ENCODE measurements at places on chromosomes 1 and 21.

GRCh38 chr1:10874351-10874750 is 77.9 kb upstream of the CASZ1 start:
- no peak for DNase-seq

- DNase-seq, result peak; percentile 59
Measured at GRCh38 chr1:156707417-156708217, 2.2 kb upstream of the CRABP2 start.

- DNase-seq, result no peak
Measured at GRCh38 chr1:175597969-175598765, 145.2 kb downstream of the TNR start.

GRCh38 chr21:34511181-34511580 is 829 bp downstream of the KCNE1 start:
- peak; percentile 76 for DNase-seq

DNA sequence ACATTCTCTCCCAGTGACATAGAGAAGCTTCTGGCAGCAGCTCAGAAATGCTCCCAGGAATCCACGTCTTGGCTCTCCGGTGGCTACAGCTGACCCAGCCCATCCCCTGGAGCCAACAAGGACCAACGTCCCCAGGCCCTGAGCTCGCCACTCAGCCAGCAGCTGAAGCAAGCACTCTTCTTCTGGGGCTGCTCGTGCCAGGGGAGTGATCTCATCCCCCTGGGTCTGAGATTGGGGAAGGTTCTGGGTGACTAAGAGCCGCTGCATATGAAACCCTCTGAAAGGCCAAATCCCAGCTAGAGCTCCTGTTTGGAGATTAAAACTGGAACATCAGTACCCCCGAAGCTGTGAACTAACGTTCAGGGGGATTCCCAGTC is 487.9 kb downstream of the NPHP4 start:
- DNase-seq, result no peak

GRCh38 chr21:45844181-45844580 is 137.4 kb upstream of the COL6A1 start:
- DNase-seq, result no peak

DNA sequence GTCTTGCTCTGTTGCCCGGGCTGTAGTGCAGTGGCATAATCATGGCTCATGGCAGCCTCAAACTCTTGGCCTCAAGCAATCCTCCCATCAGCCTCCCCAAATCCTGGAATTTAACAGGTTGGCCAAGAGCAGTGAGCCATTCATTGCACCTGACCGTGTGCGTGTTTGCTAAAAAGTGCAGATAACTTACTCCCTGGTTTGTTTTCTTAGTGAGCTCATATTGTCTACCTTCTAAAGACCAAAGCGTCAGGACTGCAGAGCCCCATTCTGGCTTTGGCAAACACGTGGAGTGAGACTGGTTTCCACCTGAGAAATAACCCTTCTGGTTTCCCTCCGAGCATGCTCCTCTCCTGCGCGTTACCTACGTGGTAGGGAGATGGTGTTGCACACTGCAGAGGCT is 32.2 kb upstream of the CA6 start:
- no peak for DNase-seq

DNA sequence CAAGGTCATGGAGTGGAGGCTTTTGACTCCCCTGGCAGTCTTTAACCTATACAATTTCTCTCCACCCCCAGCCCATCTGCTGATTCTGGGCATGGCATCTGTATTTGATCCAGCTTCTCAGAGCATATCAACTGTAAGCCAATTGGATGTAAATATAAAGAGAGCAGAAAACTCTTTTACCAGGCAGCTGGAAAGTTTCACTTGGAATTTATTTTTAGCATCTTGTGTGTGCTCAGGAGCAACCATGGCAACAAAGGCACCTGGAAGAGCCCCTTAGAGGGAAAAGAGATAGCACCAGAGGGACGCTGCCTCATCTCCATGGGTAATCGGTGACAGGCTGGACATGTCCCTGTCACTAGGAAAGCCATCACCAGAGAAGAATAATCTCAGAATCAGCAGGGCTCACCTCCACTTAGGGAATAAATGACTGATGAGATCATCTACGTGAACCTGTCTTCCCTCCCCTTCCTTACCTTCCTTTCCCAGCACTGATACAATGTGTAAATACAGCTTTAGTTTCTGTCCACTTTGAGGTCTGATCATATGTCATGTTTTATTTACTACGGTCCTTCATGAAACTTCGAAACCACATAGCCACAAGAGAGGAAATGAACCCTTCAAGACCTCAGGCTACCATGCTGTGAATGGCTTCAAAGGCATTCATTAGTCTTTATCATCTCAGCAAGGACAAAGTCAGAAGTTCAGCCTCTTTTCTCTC is 25.3 kb upstream of the SIPA1L2 start:
- DNase-seq, result no peak

GRCh38 chr1:45880930-45881329 is 77.5 kb downstream of the MAST2 start:
- peak; percentile 41 for DNase-seq

DNA sequence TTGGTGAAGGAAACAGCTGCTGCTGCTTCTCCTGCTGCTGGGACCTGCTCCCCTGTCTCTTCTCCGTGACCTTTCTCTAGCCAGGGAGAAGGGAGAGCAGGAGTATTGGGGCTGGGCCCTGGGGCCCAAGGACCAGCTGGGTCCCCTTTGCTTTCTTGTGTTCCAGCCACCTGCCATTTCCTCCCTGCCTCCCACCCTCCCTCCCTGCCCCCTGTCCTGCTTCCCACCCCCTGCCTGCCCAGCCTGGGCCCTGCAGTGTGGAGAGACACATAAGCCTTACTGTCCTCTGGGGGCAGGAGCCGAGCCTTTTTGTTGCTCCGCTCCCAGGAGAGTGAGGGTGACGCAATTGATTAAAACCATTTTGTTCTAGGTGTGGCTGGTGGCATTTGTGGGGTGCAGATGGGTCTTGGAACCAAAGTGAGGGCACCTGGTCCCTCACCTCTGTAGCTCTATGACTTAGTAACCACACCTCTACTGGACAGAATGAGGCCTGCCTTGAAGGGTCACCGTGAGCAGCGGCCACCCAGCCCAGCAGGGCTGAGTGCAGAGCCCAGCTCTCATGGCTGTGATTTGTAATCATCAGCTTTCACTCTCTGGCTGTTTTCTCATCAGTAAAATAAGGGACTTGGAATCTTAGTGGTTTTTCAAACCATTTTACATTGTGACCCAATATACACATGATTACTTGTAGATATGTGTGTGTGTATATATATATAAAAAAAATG is 13.9 kb upstream of the TMEM222 start:
- DNase-seq, result no peak

DNA sequence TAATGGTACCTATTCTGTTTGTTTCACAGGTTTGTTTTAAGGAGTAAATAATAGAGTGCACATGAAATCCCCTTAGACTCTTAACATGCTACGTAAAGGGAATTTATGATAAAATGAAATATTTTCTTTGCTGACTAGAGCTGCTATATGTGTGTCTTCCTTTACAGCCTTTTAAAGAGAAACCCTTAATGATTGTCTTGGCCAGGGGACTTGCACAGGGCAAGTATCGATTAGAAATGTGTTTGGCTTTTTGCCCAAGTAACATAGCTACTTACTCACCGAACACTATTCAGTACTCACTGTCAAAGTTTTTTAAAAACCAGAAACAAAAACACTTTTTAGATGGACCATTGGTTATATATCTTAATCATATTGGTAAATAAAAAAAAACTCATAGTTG is 71.3 kb upstream of the KIAA1614 start:
- DNase-seq, result no peak

DNA sequence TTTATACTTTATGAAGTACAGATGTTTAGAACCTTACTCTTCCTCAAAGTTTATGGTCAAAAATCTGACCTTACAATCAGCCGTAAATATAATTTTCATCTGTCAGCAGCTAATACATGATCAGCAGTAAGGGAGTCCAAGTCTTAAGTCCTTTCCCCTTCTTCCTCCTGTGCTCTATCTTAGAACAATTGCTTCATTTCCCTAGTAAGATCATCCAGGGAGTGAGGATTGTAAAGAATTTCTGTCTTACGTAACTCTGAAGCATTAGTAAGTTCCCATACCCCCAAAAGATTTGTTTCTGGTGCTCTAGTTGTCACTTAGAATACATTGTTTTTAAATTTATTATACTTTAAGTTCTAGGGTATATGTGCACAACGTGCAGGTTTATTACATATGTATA is 2.1 kb downstream of the SETDB1 start:
- DNase-seq, result peak; percentile 77

- no peak for DNase-seq
Measured at GRCh38 chr1:212981571-212982328, 31.4 kb downstream of the VASH2 start.

- DNase-seq, result no peak
Measured at GRCh38 chr1:236144033-236144432, 1.7 kb downstream of the GPR137B start.

- no peak for DNase-seq
Measured at GRCh38 chr1:43279161-43279560, 6.2 kb downstream of the C1orf210 start.

DNA sequence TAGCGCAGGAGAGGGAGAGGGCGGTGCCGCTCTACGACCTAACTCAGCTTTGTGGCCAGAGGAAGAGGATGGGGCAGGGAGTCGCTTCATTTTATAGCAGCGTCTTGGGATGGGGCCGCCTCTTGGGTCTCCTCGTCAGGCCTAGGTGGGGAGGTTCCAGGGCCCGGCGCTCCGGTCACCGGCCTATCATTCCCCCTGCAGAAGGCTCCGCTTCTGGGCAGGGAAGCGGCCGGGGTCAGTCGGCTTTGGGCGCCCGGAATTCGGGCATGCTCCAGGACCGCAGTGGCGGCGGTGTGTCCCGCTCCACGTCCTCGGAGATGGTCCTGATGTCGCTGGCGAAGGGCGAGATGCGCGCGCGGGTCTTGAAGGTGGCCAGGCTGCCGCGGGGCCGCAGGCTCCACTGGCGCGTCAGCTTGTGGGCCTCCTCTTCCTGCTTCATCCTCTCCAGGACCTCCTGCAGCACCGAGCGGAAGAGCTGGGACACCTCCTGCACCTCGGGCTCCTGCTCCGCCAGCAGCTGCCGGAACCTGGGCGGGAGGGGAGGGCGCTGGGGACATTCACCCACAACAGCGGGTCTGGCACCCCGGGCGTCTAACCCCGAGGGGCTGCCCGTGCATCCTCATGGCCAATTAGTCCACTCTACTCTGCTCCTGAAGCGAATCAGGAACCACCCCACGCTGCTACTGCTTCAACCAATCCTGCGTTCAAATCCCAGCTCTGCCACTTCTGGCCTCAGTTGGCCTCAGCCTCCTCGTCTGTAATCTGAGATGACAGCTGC is 13.0 kb downstream of the RD3 start:
- no peak for DNase-seq

- DNase-seq, result peak; percentile 87
Measured at GRCh38 chr1:13723810-13724209, 23.8 kb downstream of the PRDM2 start.

GRCh38 chr1:175005085-175005783 is 5.5 kb downstream of the CACYBP start:
- peak; percentile 73 for DNase-seq

GRCh38 chr1:93591676-93592550 is 89.7 kb downstream of the BCAR3 start:
- no peak for DNase-seq

DNA sequence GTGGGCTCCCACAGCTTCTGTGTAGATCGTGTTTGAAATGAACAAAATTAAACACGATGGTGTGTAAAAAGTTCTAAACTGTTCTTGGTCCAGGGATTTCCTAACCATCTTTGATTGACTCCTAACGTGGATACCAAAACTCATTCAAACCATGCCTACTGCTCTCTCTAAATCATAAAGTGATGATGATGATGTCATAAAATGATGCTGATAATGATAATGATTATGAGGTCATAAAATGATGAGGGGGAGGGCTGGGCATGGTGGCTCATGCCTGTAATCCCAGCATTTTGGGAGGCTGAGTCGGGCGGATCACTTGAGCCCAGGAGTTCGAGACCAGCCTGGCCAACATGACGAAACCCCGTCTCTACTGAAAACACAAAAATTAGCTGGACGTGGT is 133.3 kb upstream of the COA6 start:
- no peak for DNase-seq
